ENCODE measurements at places on chromosomes 12 and 14. TPM values are rescaled to one million over a fixed set of nuclear protein-coding genes. Genes with fewer than 3 reads are reported as not detected.

The VRTN gene
- total RNA-seq: not detected

The KRT80 gene
- total RNA-seq: not detected

The RFX4 gene
- not detected for total RNA-seq

The RNASE2 gene
- 1.3 TPM for total RNA-seq

The RNASE4 gene
- total RNA-seq: 193 TPM

The KNTC1 gene
- 27.8 TPM for total RNA-seq

The KRT71 gene
- total RNA-seq: not detected

The FOXM1 gene
- 1.2 TPM for total RNA-seq

The NABP2 gene
- total RNA-seq: 30.2 TPM

The KCNK10 gene
- total RNA-seq: not detected

The OAS2 gene
- 28.4 TPM for total RNA-seq

The EGLN3 gene
- total RNA-seq: 6.9 TPM

The DBX2 gene
- not detected for total RNA-seq

The RPL10L gene
- not detected for total RNA-seq

The KCNC2 gene
- 1.5 TPM for total RNA-seq

The TDRD9 gene
- 0.98 TPM for total RNA-seq

The GPRC5D gene
- not detected for total RNA-seq

The SMOC1 gene
- 6.0 TPM for total RNA-seq

The MSI1 gene
- not detected for total RNA-seq

The ASIC1 gene
- 4.2 TPM for total RNA-seq

The TBX5 gene
- not detected for total RNA-seq
